ENCODE measurements at places on chromosomes 5 and 9.

- DNase-seq = no peak
These were observed 21.2 kb upstream of the PFDN1 start for GRCh38 chr5:140324041-140324600.

GRCh38 chr5:53109056-53109442 lies 508 bp downstream of the MOCS2 start:
- DNase-seq = peak; percentile 37

- DNase-seq = no peak
These were observed 444.3 kb upstream of the PIK3R1 start for GRCh38 chr5:67771221-67771620.

DNA sequence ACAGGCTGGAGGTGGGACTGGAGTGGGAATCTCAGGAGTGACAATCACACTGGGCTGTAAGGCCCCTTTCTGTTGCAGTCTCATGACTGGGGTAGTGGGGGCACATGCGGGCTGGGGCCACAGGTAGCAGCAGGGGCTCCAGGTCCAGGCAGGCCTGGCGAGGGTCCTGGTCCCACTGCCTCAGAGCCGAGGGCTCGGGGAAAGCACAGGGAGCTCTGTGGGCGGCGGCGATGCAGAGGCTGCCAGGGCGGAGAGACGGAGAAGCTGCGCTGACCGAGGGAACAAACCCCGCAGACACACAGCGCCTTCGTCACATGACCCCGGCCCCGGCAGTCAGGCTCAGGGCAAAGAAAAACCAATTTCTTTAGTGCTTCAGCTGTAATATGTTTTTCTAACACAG lies 5.3 kb upstream of the LHX3 start:
- DNase-seq = no peak

- peak; percentile 6 for DNase-seq
These were observed 324.4 kb upstream of the ADAMTSL1 start for GRCh38 chr9:18149471-18150011.

DNA sequence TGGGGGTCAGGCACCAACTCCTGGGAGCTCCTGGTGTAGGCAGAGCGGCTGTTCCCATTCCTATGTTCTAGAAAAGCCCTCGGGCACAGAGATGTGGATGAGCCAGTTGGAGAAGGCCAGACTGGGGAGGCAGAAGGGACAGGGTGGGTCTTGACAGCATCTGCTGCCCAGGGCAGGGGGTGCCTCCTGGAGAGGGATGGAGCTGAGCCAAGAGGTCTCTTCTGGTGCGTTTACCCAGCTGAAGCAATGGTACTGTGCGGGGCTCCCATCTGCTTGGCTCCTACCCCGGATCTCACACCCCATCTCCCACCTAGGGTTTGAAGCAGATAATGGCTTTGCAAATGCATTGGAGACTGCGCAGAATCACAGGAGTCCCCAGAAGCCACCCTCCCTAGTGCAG lies 41.3 kb downstream of the SHB start:
- DNase-seq = no peak

GRCh38 chr5:65986050-65986451 lies 59.7 kb downstream of the ERBIN start:
- no peak for DNase-seq

- DNase-seq = no peak
These were observed 5.7 kb upstream of the ICE1 start for GRCh38 chr5:5416733-5417132.

DNA sequence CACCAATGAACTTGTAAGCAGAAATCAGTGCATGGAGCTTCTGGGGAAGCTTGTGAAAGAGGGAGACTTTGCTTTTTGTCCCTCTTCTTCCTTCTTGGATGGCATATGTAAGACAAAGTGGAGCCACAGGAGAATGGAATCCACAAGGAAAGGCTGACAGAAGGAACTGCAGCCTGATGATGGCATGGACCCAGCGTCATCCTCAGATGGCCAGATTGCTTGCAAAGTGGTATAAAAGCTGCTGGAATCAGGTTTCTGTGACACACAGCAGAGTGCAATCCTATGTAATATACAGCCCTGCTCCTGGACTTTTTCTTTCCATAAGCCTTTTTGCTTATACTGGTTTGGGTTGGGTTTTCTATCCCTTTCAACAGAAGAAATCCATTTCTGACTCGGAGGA lies 31.4 kb upstream of the SPARC start:
- no peak for DNase-seq

DNA sequence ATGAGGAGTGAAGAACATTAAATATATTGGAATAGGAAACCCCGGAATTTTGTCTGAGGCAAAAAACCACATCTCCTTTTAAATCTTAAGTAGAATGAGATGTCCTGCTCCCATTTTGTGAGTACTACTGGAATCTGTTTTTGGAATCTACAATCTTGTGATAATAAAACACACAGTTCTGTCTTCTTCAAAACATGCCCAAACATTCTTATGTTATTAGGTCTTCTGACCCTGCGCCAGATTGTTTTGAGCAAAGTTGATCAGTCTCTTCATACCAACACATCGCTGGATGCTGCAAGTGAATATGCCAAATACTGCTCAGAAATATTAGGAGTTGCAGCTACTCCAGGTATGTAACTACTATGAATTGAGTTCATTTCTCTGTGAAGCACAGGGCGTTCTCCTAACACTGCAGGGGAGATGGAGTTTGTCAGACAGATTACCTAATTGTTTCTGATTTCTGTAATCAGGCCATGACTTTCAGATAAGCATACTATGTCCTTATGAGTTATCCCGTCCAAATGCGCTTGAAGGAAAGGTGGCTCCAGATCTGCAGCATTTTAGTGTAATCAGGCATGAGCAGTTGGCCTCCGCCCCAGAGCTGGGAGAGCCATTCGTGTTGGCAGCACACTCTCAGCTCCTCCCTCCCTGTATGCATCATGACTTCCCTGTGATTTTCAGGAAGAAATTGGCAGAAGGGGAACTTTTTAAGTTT lies 88.0 kb downstream of the NLN start:
- no peak for DNase-seq

GRCh38 chr5:95081500-95081960 lies 203.4 kb downstream of the MCTP1 start:
- DNase-seq = no peak

GRCh38 chr5:179974946-179975712 lies 67.4 kb upstream of the TBC1D9B start:
- peak; percentile 48 for DNase-seq

DNA sequence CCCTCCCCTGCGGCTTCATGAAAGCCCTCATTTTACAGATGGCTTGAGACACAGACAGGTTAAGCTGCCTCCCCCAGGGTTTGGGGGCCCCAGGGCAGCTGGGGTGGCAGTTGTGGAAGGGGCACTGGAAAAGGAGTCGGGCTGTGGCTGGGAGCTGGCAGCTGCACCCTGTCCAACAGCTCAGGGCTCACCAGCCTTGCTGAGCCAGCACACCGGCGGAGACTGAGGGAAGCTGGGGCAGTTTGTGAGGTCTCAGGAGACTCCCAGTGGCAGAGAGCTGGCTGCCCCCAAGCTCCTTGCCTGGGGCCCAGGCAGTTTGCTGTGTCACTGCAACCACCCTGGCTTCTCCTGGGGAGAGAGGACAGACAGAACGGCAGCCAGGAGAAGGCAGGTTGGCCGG lies 34.8 kb upstream of the RAPGEF1 start:
- no peak for DNase-seq

Measured in T47D (cell line).